HT-29 (cell line): ENCODE measurements at places on chromosomes 6 and 20. TPM values are rescaled to one million over a fixed set of nuclear protein-coding genes. Genes with fewer than 3 reads are reported as not detected.

Gene LRRC1
- total RNA-seq, result 56.7 and 64.0 TPM in 2 replicates

GRCh38 chr6:167565884-167566599 lies 241.2 kb downstream of the TTLL2 start:
- DNase-seq, result peak; percentile 9

Gene UQCC2
- 43.4 and 49.0 TPM in 2 replicates for total RNA-seq

Gene RIMS1
- total RNA-seq, result not detected in 2 replicates

DNA sequence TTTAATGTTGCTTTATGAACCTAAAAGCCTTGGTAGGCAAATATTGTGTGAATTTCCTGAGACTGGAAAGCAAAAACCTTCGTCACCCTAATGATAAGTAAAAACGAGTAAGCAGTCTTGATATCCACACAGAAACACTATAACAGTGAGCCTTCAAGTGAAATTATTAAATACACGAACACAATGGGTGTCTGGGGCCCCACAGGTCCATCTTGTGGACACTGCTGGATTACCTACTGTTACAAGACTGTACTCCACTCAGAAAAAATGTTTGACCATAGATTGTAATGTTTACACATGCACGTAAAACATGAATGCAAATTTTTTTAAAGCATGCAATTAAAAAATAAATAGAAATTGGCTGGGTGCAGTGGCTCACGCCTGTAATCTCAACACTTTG lies 466.9 kb downstream of the CD83 start:
- no peak for DNase-seq
